Nephron progenitor cell (in vitro differentiated cells): ENCODE measurements at places on chromosomes 3 and 15.
A peak's percentile ranks its signal among the peaks of the same experiment; 100 is the strongest.

DNA sequence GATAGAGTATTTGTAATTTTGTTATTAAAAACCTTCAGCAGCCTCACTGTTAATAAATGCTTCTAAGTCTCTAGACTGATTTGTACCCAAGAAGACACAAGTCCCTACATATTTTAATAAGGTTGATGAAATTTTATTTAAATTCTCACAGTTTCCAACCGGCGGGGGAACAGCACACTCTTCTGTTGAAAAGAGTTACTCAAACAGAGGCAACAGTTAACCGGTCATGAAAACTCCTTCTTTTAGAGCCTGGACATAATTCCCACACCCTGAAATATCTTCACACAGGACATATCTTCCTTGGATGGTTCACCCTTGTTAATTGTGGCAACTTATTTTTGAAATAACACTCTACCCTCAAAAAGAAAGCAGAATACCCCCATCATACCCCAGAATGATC lies 278.8 kb downstream of the FOXP1 start:
- peaks cover 97% of the 10 kb centered on the region for H3K4me1 ChIP-seq
- peak overlapping the region; percentile 87 for H3K4me3 ChIP-seq
- H3K27ac ChIP-seq = peak overlapping the region; percentile 99
- DNase-seq = no peak

DNA sequence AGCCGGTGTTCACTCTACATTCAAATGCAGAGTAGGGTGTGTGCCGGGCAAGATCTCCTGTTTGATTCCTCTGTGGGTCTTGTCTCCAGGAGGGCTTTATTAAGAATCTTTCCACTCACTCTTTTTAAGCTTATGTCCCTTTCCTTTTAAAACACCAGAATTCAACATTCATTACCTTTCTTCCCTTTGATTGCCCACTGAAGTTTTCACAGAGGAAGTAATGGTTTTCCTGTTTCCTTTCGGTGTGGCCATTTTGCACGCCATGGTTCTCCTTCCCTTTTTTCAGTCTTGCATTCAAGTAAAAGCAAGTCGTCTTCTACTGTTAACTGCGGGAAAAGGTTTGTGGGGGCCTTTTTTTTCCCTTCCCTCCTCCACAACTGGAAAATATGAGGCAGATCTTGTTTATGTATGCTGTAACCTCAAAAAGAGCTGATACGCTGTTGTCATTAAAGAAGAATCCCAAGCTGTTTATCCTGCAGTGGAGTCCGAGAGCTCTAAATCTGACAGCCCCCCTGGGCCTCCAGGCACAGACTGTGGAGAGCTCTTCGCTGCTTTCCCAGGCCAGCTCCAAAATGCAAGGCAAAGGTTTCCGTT lies 40.5 kb downstream of the FILIP1L start:
- peaks cover 4% of the 10 kb centered on the region for H3K36me3 ChIP-seq
- peaks cover 3% of the 10 kb centered on the region for H3K27me3 ChIP-seq
- H3K4me3 ChIP-seq = peak overlapping the region; percentile 68
- peak; percentile 30 for DNase-seq
- peak overlapping the region; percentile 92 for H3K27ac ChIP-seq

DNA sequence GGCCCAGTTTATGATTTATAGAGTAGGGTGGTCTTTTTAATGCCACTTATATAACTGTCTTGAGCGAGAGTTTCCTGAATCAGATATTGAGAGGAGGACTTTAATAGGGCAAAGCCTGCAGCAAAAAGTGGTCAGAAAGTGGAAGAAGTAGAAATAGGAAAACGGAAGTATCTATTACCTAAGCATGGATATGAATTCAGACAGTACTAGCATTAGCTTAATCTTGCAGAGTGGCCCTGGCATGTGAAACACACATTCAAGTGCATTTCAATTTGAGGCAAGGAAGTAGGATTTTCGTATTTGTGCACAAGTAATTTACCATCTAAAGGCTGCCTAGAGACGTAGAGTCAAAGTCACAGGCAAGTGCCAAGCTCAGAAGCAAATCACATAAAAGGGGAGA lies 622.3 kb downstream of the DIPK2A start:
- no peaks in the 10 kb centered on the region for H3K4me1 ChIP-seq
- no peak for DNase-seq
- H3K4me3 ChIP-seq = no peak overlapping the region
- no peak overlapping the region for H3K27ac ChIP-seq
- H3K27me3 ChIP-seq = no peaks in the 10 kb centered on the region

- peaks cover 4% of the 10 kb centered on the region for H3K27me3 ChIP-seq
- H3K4me1 ChIP-seq = no peaks in the 10 kb centered on the region
- H3K4me3 ChIP-seq = no peak overlapping the region
- no peak overlapping the region for H3K27ac ChIP-seq
- H3K36me3 ChIP-seq = no peaks in the 10 kb centered on the region
Observed at GRCh38 chr15:38085931-38086568, 151.6 kb downstream of the TMCO5A start.

GRCh38 chr3:133874761-133875438 lies 20.8 kb downstream of the RAB6B start:
- H3K27me3 ChIP-seq = peaks cover 24% of the 10 kb centered on the region
- H3K27ac ChIP-seq = no peak overlapping the region
- no peaks in the 10 kb centered on the region for H3K36me3 ChIP-seq

DNA sequence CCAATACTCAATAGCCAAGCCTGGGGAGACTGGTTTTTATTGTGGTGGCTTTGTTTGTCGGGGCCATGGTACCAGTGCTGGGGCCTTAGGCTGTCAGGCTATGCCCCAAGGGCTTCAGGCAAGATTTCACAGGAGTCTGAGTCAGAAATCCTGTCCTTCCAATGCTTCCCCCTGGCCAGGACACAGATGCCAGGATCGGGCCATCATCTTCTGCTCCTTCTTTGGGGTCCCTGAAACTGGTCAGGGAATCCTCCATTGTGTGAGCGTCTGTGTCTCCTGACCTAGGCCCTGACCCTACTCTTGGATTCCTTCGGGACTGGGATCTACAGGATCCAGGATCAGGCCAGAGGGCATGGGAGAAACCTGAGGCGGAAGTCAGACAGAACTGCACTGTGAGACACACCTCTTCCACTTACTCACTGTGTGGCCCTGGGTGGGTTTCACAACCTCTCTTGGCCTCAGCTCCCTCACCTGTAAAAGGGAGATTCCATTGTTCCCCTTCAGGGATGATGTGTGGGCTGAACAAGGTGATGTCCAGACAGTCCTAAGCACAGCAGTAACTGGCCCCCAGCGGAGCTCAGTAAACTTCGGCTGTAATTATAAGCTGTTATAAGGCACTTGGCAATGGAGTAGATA lies 292.7 kb downstream of the UACA start:
- peaks cover 56% of the 10 kb centered on the region for H3K27me3 ChIP-seq
- H3K4me1 ChIP-seq = peaks cover 14% of the 10 kb centered on the region
- H3K4me3 ChIP-seq = no peak overlapping the region
- H3K27ac ChIP-seq = no peak overlapping the region
- no peaks in the 10 kb centered on the region for H3K36me3 ChIP-seq
- DNase-seq = no peak

- H3K36me3 ChIP-seq = no peaks in the 10 kb centered on the region
- peaks cover 36% of the 10 kb centered on the region for H3K4me1 ChIP-seq
- no peak overlapping the region for H3K27ac ChIP-seq
Observed at GRCh38 chr15:75671730-75672602, 24.3 kb downstream of the SNX33 start.

- no peak overlapping the region for H3K4me3 ChIP-seq
- DNase-seq = no peak
- no peaks in the 10 kb centered on the region for H3K36me3 ChIP-seq
- peaks cover 8% of the 10 kb centered on the region for H3K27me3 ChIP-seq
Observed at GRCh38 chr3:49661281-49661680, 12.9 kb upstream of the APEH start.

DNA sequence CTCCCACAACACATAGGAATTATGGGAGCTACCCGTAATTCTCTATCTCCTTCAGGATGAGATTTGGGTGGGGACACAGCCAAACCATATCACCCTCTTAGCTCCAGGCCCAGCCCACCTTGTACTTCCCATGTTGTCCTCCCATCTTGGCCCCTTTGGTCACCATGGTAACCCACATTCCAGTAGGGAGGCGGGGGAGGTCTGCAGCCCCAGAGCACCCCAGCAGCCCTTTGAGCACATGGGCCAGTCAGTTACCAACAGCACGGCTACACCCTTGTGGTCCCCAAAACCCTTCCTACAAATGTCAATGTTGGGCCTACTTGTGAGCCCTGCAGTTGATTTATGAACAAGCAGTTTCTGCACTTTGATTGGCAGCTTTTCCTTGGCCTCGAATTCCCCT lies 84.5 kb downstream of the LRRK1 start:
- H3K36me3 ChIP-seq = peaks cover 9% of the 10 kb centered on the region
- H3K27ac ChIP-seq = no peak overlapping the region
- peaks cover 30% of the 10 kb centered on the region for H3K4me1 ChIP-seq
- no peak overlapping the region for H3K4me3 ChIP-seq
- no peak for DNase-seq
- H3K27me3 ChIP-seq = peaks cover 18% of the 10 kb centered on the region

GRCh38 chr3:85182975-85183752 lies 224.4 kb downstream of the CADM2 start:
- DNase-seq = no peak
- no peaks in the 10 kb centered on the region for H3K36me3 ChIP-seq
- H3K4me3 ChIP-seq = no peak overlapping the region
- H3K27me3 ChIP-seq = peaks cover 4% of the 10 kb centered on the region

- peaks cover 40% of the 10 kb centered on the region for H3K4me1 ChIP-seq
- H3K4me3 ChIP-seq = no peak overlapping the region
- peak overlapping the region; percentile 22 for H3K27ac ChIP-seq
Observed at GRCh38 chr15:75675579-75676404, 28.1 kb downstream of the SNX33 start.

- H3K4me3 ChIP-seq = no peak overlapping the region
- DNase-seq = no peak
- peak overlapping the region; percentile 33 for H3K27ac ChIP-seq
Observed at GRCh38 chr3:15645740-15646501, 44.4 kb downstream of the BTD start.

GRCh38 chr3:151305060-151305774 lies 11.4 kb downstream of the GPR87 start:
- peaks cover 29% of the 10 kb centered on the region for H3K4me1 ChIP-seq
- peaks cover 5% of the 10 kb centered on the region for H3K36me3 ChIP-seq
- H3K27me3 ChIP-seq = peaks cover 5% of the 10 kb centered on the region
- no peak overlapping the region for H3K4me3 ChIP-seq
- H3K27ac ChIP-seq = peak overlapping the region; percentile 70

DNA sequence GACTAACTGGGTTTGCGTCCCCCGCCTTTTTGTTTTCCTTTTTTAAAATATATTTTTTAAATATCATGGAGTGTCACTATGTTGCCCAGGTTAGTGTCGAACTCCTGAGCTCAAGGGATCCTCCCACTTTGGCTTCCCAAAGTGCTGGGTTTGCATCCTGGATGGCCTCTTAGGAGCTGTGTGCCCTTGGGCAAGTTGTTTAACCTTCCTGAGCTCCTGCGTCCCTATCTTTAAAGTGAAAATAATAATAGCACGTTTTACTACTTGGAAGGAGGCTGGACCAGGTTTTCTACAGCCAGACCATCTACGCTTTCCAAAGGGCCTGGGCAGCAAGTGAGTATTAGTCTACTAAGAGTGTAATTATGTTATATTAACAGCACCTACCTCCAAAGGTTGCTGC lies 44.2 kb upstream of the RNU6-1 start:
- no peak overlapping the region for H3K27ac ChIP-seq
- peaks cover 5% of the 10 kb centered on the region for H3K27me3 ChIP-seq
- H3K36me3 ChIP-seq = no peaks in the 10 kb centered on the region

- no peak overlapping the region for H3K27ac ChIP-seq
- no peak for DNase-seq
- peaks cover 9% of the 10 kb centered on the region for H3K36me3 ChIP-seq
- no peak overlapping the region for H3K4me3 ChIP-seq
Observed at GRCh38 chr15:69627548-69628158, 175.0 kb downstream of the RPLP1 start.

- H3K36me3 ChIP-seq = peaks cover 36% of the 10 kb centered on the region
- no peak overlapping the region for H3K27ac ChIP-seq
- H3K4me1 ChIP-seq = peaks cover 8% of the 10 kb centered on the region
Observed at GRCh38 chr3:111720681-111721380, 125.7 kb upstream of the ZBED2 start.

- H3K27ac ChIP-seq = peak overlapping the region; percentile 77
- H3K27me3 ChIP-seq = no peaks in the 10 kb centered on the region
- no peaks in the 10 kb centered on the region for H3K4me1 ChIP-seq
- H3K36me3 ChIP-seq = peaks cover 71% of the 10 kb centered on the region
Observed at GRCh38 chr3:14154276-14154675, 24.1 kb downstream of the XPC start.

DNA sequence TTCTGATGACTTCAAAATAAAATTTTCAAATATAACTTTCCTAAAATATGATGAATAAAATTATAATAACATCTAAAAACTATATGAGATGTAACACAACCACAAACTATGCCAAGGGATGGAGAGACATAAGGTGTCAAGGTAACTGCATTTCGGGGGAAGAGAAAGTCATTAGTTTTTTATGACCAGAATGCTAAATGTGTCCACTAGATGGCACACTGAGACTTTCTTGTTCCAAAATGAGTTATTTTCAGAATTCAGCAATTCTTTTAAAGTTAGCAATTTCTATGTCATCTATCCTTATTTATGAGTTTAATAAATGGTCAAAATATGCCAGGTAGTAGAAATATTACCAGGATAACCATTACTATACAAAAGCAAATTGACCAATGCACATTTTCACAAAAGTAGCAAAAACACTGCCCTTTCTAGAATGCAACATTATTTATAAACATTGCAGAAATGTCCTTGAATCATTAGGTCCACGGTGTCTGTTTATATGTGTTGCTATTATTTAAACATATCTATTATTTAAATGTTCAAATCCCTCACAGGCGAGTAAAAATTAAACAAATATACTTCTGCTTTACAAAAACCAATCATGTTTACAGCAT lies 374.2 kb downstream of the PLCL2 start:
- H3K27ac ChIP-seq = no peak overlapping the region
- H3K36me3 ChIP-seq = peaks cover 6% of the 10 kb centered on the region
- H3K27me3 ChIP-seq = no peaks in the 10 kb centered on the region
- H3K4me3 ChIP-seq = no peak overlapping the region

GRCh38 chr3:48548729-48549705 lies 7.6 kb downstream of the PFKFB4 start:
- H3K4me1 ChIP-seq = peaks cover 38% of the 10 kb centered on the region
- H3K27me3 ChIP-seq = peaks cover 7% of the 10 kb centered on the region
- H3K4me3 ChIP-seq = no peak overlapping the region
- H3K27ac ChIP-seq = peak overlapping the region; percentile 85
- DNase-seq = peak; percentile 84
- H3K36me3 ChIP-seq = peaks cover 50% of the 10 kb centered on the region

GRCh38 chr15:25640381-25640780 lies 201.6 kb upstream of the UBE3A start:
- peaks cover 14% of the 10 kb centered on the region for H3K27me3 ChIP-seq
- DNase-seq = no peak
- H3K36me3 ChIP-seq = no peaks in the 10 kb centered on the region
- H3K4me3 ChIP-seq = no peak overlapping the region
- H3K4me1 ChIP-seq = peaks cover 42% of the 10 kb centered on the region

DNA sequence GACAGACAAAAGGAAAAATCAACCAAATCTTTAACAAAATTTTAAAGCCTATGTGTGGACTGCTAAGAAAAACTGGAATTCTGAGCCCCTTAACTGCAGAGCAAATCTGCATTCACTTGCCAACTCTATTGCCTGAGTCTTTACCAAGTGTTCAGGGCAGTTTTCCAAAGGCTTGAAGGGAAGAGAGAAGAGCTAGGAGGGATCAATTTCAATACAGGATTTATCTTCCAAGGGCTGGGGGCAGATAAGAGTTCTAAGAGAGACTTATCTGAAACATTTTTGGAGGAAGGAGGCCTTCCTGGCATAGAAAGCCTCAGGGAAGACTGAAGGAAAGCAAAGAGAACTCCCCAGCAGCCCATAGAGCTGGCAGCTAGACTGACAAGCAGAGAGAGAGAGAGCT lies 31.4 kb upstream of the LSAMP start:
- no peaks in the 10 kb centered on the region for H3K27me3 ChIP-seq
- H3K4me1 ChIP-seq = peaks cover 12% of the 10 kb centered on the region
- DNase-seq = no peak
- H3K4me3 ChIP-seq = no peak overlapping the region
- no peak overlapping the region for H3K27ac ChIP-seq
